H7 (cell line): ENCODE measurements at places on chromosomes 13 and 19.

- DNase-seq = peak; percentile 24
Observed at GRCh38 chr13:112253631-112254030, 122.5 kb upstream of the SPACA7 start.

- peak; percentile 59 for DNase-seq
Observed at GRCh38 chr19:5156231-5156986, 184.2 kb downstream of the PTPRS start.

- DNase-seq = no peak
Observed at GRCh38 chr13:54077569-54077968, 1049.0 kb downstream of the OLFM4 start.

DNA sequence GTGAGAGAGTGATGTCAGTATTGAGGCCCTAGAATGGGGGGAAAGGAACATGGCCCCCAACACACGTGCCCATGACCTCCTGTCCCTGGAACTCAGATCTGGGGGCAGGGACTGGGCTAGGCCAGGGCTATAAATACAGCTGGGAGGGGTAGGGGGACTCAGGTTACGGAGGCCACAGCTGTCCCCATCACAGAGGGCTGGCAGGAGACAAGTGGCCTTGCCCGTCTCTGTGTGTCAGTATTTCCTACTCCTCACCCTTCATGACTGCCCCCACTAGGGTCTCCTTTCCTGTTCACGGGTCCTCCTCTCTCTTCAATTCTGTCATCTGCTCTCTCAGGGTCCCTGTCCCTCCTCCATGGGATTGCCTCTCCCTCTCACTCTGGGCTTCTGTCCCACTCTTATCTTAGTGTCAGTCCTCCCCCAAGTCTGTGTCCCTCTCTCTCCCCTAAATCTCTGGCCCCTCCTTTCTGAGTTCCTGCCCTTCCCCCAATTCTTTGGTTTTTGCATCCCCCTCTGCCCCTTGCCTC lies 687 bp upstream of the HRC start:
- peak; percentile 49 for DNase-seq

DNA sequence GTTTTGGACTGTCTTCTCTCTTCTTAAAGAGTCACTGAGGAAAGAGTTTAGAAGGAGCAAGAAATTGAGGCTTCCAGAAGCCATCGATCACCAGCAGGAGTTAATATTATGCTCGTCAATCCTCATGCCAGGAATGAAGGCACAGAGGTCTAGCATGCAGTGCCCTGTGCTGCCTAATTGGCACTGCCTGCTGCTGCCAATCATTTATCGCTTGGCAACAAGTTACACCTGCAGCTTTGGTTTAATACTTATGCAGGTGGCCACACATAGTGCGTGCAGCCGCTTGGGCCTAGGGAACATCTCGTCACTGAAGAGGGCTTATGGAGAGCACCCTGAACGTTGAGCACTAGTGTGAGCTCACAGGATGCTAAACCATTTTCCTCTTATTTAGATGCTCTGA lies 2.7 kb upstream of the SOX1 start:
- DNase-seq = no peak

DNA sequence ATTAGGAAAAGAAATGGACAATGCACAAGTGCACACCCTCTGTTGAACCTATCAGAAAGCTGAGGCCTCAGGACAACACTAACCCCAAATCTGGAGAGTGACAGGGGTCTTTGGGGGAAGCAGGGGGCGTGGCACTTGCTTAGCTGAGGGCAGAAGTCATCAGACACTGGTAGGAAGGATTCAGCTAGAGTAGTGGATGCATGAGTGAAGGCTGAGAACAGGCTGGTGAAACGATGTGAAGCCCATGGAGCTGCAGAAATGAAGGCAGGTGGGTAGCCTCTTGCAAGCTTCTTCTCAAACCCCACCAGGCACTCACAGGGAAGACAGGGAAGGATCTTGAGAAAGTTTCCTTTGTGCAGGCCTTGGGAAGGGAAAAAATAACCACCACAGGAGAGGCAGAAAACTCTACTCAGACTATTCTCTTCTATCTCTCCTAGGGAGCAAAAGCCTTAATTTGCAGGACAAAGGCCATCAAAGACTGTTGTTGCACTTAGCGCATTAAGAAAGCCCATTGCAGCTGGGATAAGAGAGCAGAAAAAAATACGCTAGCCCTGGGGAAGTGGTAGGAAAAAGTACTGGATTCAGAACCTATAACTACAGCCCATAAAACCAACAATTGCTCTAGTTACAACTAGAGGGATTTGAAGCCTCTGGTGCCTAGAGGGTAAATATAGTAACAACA lies 193.3 kb upstream of the ZNF536 start:
- DNase-seq = peak; percentile 38

GRCh38 chr19:19426216-19426615 lies 20.7 kb downstream of the GATAD2A start:
- no peak for DNase-seq

DNA sequence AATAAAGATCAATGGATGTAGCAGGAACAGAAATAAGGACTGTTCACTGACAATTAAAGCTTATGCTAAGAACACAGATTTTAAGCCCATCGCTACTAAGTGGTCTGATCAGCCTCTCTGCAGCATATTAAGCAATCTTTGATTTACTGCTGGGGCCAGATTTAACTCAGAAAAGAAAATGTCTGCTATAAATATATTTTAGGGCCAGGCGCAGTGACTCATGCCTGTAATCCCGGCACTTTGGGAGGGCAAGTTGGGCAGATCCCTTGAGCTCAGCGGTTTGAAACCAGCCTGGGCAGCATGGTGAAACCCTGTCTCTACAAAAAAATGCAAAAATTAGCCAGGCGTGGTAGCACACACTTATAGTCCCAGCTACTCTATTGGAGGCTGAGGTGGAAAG lies 43.0 kb downstream of the METTL21C start:
- DNase-seq = no peak

GRCh38 chr13:51065372-51066090 lies 45.5 kb downstream of the C13orf42 start:
- no peak for DNase-seq

DNA sequence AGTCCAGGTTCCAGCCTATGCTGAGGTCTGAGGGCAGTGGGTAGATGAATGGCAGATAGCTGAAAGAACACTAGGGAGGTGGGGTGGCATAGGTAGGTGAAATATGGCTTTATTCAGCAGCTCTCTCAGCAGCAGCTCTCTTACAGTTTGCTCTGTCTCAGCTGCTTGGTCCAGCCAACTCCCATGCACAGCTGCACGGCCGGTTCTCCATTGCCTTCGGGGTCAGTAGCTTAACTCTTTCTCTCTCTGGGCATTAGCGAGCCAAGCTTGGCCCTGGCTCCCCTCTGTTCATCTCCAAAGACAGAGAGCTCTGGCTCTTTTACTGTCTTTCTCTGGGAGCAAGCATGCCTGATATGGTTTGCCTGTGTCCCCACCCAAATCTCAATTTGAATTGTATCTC lies 151.9 kb downstream of the MYO16 start:
- DNase-seq = no peak

DNA sequence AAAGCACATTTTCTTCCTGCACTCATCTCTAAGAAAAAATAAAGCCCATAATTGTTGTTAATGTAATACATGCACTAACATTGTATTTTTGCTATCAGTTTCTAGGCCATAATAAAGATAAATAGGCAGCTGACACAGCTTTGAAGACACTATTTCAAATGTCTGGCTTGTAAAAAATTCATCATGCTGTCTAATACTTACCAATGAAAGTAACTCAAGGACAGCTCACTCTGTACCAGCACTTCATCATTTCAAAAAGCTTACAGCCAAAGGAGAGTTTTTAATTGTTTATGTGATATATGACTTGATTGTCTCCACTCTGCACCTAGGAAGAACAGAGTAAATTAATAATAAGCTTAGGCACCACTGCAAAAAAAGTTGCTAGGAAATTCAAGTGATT lies 1423.3 kb upstream of the PCDH20 start:
- no peak for DNase-seq

DNA sequence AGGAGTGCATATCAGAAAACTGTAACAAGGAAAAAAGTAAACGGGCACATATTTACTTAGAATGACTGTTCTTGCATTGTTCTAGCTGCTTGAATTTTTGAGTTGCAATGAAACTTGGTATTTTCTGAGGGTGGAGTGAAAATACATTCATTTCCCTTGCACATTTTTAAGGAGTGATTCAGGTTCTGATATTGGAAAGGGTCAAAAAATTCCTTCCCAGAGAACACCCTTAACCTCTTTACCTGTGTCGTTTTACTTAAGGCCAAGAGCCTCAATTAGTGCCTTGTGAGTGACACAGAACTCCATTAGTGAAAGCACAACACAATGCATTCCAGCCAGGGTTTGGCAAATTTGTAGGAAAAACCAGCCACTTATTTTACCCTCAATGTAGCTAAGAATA lies 2.3 kb downstream of the ITGBL1 start:
- DNase-seq = no peak

DNA sequence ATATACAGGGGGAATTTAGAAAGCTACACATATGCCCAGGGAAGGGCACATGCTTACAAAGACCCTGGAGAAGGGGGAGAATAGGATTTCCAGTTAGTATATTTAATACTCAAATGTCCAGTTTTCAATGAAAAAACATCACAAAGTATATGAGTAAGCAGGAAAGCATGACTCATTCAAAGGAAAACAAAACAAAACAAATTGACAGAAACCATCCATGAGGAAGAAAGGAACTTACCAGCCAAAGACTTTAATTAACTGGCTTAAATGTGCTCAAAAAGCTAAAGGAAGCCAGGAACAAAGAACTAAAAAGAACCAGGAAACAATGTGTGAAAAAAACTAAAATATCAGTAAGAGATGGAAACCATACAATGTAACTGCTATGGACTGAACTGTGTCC lies 716.2 kb upstream of the ARGLU1 start:
- DNase-seq = no peak
